Fibroblast of lung (primary cell): ENCODE measurements at places on chromosomes 6 and 20. TPM values are rescaled to one million over a fixed set of nuclear protein-coding genes. Genes with fewer than 3 reads are reported as not detected.

GRCh38 chr20:7703551-7703961, 236.7 kb downstream of the HAO1 start:
- DNase-seq = no peak

DNA sequence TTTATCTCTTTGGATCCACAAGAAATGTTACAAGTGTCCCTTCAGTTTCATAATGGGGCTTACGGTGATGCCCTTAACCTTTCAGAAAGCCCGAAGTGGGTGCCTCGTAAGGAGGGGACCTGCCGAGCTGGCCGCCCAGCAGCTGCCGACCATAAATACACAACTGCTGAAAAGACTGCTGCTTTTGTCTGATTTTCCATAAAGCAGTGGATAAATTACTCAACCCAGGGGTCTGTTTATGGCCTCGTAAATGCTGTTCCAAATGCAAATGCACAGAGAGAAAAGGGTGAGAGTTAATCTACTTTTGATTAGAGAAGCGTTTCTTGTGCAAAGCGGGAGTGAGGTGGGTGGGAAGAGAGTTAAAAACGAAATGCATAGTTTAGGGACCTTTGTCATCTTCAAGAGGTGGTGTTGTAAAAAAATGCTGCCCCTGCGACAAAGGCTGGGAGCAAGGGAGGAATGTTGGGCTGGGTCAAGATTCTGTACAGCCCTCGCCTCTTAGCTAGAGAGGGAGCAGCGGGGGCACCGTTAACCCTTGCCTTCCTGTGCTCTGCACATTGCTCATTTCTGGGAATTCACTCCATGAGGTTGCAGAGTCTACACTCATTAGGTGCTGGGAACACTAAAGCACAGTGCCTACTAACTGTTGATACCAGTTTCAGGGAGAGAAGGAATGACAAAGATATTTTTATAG, 112.0 kb upstream of the MTHFD1L start:
- no peak for DNase-seq

DNA sequence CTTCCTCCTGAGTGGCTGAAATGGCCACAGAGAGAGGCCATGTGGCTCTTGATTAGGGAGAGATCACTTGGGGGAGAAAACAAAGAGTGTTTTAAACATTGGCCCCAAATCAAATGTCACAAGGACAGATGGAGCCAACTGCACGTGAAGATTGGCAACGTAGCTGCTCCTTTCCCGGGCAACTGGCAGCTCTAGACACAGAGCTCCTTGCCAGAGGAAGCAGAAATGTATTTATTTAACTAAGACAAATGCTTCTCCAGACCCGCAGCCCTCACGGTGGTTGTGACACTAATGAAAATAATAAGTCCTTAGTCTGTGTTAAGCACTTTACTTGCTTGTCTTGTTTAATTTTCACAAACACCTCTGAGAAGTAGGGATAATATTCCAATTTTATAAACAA, 49.6 kb upstream of the DSN1 start:
- peak; percentile 28 for DNase-seq

- peak; percentile 93 for DNase-seq
Measured at GRCh38 chr6:113994934-113995342, 24.0 kb upstream of the HDAC2 start.

The KCNG1 gene
- total RNA-seq = 9.9 and 26.5 TPM in 2 replicates
